T-helper 22 cell (primary cell): ENCODE measurements at places on chromosomes 12 and 14.

DNA sequence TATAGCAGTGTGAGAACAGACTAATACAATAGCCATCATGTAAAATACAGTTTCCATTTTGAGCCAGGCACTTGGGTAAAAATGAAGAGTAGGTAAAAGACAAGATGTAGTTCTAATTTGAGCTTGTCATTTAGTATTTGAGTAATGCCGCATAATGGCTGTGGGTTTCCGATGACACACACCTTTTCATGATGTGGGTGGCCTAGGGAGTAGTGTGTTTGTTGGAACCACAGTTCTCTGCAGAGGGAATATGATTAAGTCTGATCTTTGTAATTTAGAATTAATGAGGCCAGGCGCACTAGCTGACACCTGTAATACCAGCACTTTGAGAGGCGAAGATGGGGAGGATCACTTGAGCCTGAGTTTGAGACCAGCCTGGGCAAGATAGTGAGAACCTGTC lies 61.8 kb downstream of the RCOR1 start:
- DNase-seq: no peak

DNA sequence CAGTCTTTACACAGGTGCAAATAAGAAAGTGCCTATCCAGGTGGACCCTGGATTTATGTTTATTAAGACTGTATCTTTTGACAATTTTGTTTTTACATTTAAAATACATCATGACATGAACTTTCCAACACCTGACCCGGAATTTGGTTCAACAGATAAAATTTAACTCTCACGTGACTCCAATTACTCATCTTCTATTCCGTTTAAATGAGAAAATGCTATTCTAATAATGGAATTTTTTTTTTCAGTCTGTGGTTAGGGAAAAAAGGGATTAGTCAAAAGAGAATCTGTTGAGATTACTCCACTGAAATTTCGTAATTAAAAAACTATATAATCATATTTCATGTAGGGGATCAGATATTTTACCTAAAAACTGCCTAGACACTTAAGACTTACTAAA lies 11.1 kb downstream of the VPS37B start:
- no peak for DNase-seq

- no peak for DNase-seq
Observed at GRCh38 chr12:69947897-69948296, 122.9 kb downstream of the MYRFL start.

DNA sequence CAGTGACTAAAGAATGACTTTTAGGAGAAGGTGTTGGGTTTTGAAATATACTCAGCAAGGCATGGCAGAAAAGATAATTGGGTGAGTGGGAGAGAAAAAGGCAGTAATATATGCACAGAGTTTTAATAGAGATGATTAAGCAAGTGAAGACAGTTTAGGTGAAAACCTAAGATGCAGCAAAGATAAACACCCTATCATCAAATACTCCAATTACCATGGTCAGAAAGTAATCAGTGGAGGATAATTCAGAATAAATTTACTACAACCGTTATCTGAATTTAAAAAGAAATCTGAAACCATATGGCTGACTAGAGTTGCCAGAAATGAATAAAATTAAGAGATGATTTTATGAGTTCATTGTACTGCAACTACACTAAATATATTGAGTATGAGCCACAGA lies 26.8 kb downstream of the NAA30 start:
- DNase-seq: no peak

DNA sequence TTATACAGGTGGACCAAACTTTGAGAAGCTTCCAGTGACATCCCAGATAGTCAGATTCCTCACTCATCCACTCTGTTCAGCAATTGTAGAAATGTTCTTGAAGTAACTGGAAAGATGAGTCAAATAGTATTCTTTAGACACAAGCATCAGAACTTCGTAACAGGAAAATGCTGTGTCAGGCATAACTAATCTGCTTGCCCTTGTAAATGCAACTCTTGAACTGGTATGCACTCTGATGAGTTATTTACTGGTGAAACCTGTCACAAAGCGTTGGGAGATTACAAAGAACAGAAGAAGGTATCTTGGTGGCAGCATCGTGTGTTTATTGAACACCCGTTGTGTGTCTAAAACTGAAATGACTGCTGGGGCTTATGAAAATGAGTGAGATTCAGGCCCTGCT lies 10.8 kb upstream of the DUSP6 start:
- no peak for DNase-seq
